ENCODE measurements at places on chromosomes 6 and 20.
A peak's percentile ranks its signal among the peaks of the same experiment; 100 is the strongest.

DNA sequence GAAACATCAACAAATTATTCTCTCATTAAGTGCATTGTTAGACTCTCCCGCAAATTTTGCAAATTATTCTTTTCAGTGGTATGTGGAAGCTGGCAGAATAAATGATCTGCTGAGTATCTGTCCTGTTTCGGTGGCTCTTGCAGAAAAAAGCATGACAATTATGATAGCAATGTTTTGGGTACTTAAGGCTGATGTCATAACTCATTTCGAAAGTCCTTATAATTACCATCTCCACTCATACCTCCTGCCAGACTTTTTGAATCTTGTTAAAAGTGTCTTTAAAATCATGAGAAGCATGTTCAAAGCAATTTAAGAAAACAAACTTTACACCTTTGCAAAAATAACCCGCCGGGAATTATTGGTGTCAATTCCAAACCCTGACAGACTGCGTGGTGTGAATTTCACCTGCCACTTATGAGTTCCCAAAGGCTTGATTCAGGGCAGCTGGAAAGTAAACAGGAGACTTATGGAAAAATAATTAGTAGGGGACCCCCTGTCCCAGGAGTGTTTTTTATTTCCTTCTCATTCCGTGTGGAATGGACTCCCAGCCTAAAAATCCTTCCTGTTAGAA, 87.6 kb upstream of the E2F3 start:
- no peak for DNase-seq

DNA sequence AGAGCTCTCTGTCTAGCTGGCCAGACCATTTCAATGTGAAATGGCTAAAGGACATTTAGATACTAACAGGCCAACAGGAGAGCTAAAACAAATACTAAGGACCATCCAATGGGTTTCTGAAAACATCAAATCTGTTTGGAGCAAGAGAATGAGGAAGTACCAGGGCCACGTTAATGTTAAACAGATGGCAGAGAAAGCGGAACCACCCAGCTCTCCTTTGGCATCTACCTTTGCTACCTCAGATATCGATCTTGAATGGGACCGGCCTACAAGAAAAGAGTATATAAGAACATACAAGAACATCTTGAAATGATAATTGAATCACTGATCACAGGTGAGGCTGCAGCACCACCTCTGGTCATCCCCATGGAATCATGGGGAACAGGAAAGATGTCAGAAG, 31.8 kb downstream of the KCNK5 start:
- no peak for DNase-seq

- DNase-seq: no peak
Observed at GRCh38 chr6:104400844-104401243, 458.9 kb downstream of the HACE1 start.

- no peak for DNase-seq
Observed at GRCh38 chr20:60589623-60590022, 631.4 kb downstream of the CDH26 start.

DNA sequence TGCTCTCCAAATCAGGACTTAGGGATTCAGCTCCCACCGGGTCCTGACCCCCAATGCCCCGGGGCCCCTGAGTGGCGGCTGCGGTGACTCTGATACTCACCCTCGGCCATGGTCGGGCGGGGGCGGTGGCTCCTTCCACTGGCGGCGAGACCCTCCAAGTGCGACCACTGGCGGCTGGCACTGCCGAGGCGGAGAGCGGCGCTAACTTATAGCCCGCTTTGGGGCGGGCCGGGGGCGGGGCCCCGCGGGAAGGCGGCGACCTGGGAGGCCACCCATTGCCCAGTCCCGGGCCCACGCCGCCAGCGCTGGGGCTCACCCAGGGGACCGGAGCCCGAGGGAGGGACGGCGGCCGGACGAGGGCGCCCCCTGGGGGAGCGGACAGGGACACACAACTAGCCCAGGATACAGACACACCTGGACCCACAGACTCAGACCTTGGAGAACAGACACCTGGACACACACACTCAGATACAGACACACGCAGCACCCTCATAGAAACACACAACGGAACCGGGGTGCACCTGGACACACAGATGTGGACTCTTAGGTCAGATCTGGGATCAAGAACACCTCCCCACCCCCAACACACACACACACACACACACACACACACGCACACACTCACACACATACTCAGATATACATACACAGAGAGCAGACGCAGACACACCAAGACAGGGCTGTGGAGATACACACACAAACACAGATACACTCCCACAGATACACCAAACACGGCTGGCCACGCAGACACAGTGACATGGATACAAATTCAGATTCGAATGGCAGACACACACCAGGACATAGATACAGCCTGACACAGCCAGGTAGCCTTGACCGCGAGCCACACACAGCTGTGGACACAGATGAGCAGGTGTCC, at the start of gene TGM2:
TGM2 (minus strand) TSS at position 182 of the 877 bp plus-strand sequence; CDS start at position 110, 72 bp downstream.
- peak; percentile 31 for DNase-seq

DNA sequence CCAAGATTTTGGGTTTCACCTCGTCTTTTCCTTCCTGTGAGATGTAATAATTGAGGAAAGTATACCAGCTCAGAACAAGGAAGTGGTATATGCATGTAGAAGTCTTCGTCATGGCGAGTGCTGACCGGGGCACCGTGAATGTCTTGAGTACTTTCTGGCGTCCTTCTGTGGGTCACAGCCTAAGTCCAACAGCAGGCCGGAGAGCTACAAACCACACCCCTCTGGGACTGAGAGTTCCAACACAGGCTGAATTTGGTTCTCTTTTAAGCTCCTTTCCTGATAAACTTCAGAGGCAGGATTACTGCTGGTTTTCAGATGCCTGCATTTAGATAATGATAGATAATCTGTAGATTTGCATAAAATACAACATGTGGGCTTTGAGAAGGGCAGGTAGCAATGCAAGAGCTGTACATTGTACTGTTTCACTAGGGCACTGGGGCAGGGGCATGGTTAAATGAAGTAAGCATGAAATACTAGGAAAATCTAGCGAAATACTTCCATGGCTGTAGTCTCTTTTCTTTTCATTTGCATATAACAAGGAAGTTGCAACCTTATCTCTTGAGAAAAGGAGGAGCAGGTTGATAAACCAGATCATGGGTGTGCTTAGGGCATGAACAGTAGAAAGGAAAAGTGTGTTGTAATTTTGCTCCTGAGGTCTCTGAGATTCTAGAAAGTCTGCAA, at the start of gene ADTRP:
ADTRP (minus strand) TSS at position 156 of the 681 bp plus-strand sequence; CDS start at position 112, 44 bp downstream.
- DNase-seq: no peak

DNA sequence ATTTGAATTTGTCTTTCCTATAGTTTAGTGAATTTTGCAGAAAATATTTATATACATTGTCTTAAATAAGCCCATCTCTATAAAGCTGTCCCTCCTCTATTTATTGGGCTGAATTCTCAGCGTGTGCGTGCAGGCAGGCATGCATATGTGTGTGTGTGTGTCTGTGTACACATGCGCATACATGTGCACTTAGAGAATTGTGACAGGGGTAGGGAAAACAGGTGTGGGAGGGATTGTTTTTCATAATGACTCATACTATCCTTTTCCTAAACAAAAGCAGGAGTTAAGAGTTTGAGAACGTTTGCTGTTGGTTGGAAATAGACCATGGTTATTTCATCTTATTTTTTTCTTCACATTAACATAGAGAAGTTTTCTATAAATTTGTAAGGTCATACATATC, 43.4 kb upstream of the FABP7 start:
- DNase-seq: no peak

DNA sequence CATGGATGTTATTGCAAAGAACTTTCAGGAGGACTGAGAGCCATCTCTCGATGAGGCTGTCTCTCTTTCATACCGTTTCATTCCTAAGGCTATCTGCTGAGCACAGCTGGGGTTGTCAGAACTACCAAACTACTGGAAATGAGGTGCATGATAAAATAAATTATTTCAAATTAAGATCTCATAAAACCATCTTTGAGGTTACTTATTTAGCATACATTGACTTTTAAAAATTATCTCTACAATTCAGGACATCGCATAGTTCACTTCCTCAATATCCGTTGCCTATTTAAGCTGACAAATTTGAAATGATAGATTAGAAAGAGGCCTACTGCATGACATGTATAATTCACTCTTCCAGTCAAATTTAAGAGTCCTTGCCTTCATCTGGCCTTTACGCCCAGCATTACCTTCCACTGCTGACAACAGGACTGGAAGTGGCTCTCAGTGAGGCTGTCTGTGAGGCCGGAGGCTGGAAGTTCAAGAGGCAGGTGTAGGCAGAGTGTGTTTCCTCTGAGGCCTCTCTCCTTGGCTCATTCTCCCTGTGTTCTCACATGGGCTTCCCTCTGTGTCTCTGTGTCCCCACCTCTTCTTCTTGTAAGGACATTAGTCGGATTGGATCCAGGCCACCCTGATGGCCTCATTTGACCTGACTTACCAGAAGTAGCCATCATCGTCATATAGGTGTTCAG, 12.8 kb upstream of the DUSP22 start:
- DNase-seq: no peak

- no peak for DNase-seq
Observed at GRCh38 chr6:6320901-6321300, 439 bp upstream of the F13A1 start.

DNA sequence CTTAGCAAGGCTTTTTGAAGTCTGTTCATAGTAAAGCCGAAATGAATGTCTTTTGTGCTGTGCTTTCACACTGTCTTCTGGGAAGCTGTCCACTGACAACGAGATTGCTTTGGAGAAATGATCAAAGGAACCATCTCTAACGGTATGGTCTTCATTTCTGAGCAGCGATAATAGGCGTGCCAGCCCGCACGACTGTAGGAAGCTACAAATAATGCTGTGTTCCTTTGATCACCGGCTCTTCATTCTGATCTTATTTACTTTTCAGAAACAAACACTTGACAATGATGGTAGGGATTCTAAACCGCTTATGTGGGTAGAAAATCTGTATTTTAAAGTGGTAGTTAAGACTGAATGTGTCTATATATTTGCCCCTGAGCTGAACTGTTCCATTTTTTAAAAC, 306.6 kb upstream of the EXOC2 start:
- DNase-seq: no peak

DNA sequence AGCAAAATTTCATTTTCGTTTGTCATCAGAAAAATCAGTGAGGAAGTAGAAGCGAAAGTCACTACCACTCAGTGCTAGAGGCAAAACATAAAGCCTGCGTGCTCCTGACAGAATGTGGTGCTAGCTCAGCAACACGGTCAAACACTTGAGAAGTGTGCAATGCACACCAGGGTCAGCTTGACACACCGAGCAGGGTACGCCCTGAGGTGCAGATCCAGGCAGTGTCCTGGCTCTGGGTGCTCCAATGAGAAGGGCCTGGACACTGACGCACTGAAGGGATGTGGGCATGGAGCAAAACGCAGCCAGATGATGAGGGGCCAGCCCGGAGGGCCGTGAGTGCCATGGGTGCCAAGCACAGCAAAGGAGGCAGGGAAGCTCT, 5.9 kb downstream of the RNASET2 start:
- no peak for DNase-seq

DNA sequence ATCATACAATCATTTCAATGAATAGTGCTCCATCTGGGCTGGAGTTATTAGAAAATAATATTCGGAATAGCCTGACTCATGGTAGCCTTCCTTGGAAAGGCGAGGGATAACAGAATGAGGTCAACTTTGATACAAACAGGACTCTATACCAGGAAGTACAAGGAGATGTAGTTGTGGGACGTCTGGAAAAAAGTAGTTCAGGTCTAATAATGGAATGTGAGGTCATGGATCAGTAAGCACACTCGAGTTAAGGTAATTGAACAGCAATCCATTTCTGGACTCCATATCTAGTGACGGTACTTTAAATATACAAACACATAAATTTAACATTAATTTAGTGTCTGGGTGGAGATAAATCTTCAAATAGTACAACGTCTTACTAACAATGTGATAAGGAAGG, 1204.0 kb upstream of the ADGRB3 start:
- no peak for DNase-seq

- no peak for DNase-seq
Observed at GRCh38 chr6:167526465-167527368, 201.8 kb downstream of the TTLL2 start.

DNA sequence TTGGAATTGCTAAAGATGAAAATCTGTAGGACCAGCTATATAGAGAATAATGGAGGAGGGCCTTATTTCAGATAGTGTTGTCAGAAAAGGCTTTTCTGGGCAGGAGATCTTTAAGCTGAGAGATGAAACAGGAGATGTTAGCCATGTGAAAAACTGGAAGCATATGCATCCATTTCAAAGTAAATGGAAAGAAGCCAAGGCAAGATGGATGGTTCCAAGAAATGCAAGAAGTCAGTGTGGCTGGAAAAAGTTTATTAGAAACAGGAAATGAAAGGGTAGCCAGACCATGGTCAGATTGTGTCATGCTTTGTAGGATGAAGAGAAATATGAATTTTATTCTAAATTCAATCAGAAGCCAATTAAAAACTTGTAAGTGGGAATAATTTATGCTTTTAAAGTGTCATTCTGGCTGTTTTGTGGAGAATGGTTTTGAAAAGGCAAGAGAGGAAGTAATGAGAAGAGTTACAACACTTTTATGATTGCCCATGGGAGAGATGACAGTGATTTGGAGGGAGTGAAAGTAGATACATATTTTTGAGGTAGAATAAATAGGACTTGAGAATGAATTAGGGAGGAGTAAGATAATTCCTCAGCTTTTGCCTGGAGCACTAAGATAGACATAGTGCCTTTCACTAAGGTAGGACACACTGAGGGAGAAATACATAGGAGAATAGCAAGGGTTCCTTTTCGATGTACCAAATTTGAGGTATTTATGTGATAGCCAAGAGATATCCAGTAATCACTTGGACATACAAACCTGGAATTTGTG, 620.1 kb downstream of the HTR1B start:
- no peak for DNase-seq

- DNase-seq: no peak
Observed at GRCh38 chr6:13253272-13253671, 75.1 kb downstream of the TBC1D7 start.

GRCh38 chr20:53445321-53445731, 148.3 kb downstream of the ZNF217 start:
- DNase-seq: no peak

- peak; percentile 71 for DNase-seq
Observed at GRCh38 chr6:108559884-108560462, 744 bp upstream of the FOXO3 start.

DNA sequence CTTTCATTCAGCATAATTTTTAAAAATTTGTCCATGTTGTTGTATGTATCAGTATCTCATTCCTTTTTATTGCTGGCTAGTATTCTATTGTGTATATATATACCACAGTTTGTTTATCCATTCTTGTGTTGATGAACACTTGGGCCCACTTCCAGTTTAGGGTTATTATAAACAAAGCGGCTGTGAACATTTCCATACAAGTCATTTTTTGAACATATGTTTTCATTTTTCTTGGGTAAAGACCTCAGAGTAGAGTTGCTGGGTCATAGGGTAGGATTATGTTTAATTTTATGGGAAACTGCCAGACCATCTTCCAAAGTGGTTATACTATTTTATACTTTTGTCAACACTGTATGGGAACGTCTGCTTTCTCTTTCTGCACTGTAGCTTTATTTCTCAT, 55.3 kb downstream of the RBM24 start:
- DNase-seq: no peak

- no peak for DNase-seq
Observed at GRCh38 chr6:85285114-85285513, 164.8 kb upstream of the NT5E start.

DNA sequence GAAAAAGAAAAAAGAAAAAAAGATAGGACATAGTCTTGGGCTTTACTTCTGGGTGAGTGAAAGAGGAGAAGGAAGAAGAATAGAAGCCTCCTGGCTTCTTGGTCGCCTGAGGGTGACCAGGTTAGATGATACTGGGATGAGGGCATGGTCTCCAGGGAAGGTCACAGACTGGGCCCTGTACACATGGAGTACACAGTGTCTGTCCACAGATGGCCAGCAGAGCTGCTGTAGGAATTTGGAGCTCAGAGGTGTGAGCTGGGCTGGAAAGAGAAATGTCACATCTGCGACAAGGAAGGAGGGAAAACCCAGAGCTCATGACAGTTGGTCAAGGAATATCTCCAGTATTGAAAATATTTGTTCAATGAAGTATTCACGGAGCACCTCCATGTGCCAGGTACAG, 56.1 kb downstream of the DLGAP4 start:
- DNase-seq: no peak
